ENCODE measurements at places on chromosomes 5 and 9. TPM values are rescaled to one million over a fixed set of nuclear protein-coding genes. Genes with fewer than 3 reads are reported as not detected.

- no peak for DNase-seq
Measured at GRCh38 chr5:88304356-88304755, 35.7 kb upstream of the TMEM161B start.

GRCh38 chr5:138833726-138834480, 41.2 kb downstream of the LRRTM2 start:
- DNase-seq: no peak

The TRAPPC13 gene
- polyA plus RNA-seq: 19.6 TPM

The TMEM215 gene
- polyA plus RNA-seq: 1.4 TPM

The FIBCD1 gene
- polyA plus RNA-seq: not detected
